Pancreas (tissue), 10 donors: ENCODE measurements at places on chromosomes 12 and 14. TPM values are rescaled to one million over a fixed set of nuclear protein-coding genes. Genes with fewer than 3 reads are reported as not detected.

DNA sequence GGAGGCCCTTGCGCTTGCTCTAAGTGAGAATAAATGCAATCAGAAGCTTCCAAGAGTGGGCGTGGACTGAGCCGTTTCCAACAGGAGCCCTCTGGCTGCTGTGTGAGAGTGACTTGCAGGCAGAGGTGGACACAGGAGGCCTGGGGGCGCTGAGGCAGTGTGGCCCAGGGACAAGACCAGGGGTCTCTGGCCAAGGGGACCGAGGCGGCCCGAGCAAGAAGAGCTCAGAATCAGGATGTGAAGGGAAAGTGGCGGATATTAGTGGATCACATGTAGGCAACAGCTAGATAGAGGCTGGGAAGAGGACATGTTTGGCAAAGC, 8.6 kb downstream of the RIMBP2 start:
- DNase-seq: peak; percentile 35

DNA sequence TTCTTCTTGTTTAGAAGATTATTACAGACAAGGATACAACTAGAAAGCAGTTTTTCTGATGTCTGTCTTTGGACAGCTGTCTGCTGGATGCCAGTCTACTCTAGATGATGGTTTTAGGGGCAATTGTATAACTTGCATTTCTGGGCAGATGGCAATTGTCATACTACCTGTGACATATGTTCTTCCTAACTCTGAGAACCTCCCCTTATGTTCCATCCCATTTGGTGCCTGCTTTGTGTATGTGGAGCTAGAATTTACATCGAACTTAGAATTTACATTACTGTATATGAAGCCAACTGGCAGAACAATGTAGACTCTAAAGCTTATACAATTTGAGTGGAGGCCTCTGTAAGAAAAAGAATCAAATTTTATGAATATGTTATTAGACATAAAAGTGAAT, 430.2 kb upstream of the SEL1L start:
- no peak for DNase-seq

- no peak for DNase-seq
These were observed 3.8 kb downstream of the FAIM2 start for GRCh38 chr12:49899921-49900320.

DNA sequence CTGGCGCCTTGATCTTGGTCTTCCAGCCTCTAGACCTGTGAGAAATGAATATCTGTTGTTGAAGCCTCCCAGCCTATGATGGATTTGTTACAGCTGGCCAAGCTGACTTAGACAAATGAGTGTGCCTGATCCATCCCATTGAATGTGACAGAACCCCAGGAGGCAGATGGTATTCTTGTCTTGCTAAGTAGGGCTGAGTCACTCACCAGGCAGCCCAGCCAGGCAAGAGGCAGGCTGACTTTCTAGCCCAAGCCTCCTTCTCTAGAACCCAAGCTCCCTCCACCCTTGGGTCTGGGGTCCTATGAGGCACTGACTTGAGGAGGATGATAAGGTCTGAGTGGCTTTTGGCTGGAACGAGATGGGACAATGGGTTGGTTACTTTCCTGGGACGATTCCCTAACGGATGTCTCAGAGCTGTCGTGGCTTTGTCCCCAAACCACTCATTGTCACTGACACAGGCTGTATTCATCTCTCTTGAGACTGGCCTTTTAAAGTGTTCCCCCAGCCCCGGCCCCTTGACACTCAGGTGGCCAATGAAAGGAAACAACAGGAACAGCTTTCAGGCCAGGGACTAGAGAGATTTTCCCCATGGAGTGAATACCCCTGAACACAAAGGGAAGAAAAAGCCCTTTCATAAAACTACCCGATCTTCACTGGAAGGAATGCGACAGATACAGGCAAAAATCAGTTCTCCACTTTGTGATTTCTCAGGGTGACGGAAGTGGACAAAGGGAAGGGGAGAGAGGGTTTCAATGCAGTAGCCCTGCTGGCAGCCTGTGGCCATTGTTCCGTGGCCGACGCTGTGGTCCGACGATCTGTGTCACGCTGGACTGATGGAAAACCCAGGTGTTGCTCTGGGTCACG, 264.2 kb downstream of the AACS start:
- no peak for DNase-seq

GRCh38 chr14:23364164-23365035, 572 bp downstream of the EFS start:
- no peak for DNase-seq

GRCh38 chr12:65740506-65740872, 83.8 kb upstream of the HMGA2 start:
- DNase-seq: no peak

DNA sequence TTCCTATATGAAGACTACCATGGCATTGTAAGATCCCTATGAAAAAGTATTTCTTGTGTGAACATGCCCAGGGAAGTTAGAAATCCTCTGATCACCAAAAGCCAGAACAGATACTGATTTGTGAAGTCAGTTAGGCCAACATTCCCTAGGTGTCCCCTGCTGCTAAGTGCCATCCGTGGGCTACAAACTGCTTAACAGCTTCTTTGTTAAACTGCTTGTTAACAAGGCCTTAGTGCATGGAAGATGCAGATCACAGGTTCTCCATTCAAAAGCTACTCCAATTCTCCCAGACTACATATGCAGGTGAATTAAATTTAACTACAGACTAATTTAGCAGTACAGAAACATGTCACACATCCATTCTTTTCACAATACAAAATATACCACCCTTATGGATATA, 108.2 kb downstream of the PRICKLE1 start:
- no peak for DNase-seq

- DNase-seq: no peak
These were observed 75.3 kb downstream of the ACACB start for GRCh38 chr12:109191621-109192250.

DNA sequence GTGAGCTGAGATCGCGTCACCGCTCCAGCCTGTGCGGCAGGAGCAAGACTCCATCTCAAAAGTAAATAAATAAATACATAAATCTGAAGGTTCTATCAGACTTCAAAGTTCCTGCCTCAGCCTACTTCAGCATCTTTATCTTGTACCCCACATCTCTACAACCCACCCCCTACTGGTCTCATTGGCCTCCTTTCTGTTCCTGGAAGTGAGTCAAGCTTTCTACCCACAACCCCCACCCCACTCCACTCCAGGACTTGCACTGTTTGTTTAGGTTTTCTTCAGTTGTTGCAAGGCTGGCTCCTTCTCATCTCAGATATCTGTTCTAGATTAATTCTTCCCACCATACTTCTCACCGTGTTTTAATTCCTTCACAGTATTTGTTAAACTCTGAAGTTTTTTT, 714 bp upstream of the PSMC6 start:
- DNase-seq: no peak

GRCh38 chr12:96249196-96250118, 55.3 kb downstream of the ELK3 start:
- no peak for DNase-seq

DNA sequence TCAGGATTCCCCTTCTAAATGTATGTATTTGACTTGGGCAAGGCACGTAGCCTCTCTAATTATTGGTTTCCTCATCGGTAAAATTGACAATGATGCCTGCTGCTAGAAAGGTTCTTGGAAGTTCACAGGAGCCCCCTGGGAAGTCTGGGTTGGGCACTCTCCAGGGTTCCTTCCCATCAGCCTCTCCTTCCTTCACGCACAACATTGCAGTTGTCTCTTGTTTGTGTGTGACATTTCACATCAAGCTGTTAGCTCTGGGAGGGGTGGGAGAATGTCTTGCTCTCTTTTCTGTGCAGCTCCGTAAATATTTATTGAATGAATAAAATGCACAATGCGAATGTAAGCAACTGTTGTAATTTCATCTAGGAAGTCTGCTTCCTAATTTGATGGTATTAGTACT, 153.2 kb upstream of the PRICKLE1 start:
- DNase-seq: no peak

DNA sequence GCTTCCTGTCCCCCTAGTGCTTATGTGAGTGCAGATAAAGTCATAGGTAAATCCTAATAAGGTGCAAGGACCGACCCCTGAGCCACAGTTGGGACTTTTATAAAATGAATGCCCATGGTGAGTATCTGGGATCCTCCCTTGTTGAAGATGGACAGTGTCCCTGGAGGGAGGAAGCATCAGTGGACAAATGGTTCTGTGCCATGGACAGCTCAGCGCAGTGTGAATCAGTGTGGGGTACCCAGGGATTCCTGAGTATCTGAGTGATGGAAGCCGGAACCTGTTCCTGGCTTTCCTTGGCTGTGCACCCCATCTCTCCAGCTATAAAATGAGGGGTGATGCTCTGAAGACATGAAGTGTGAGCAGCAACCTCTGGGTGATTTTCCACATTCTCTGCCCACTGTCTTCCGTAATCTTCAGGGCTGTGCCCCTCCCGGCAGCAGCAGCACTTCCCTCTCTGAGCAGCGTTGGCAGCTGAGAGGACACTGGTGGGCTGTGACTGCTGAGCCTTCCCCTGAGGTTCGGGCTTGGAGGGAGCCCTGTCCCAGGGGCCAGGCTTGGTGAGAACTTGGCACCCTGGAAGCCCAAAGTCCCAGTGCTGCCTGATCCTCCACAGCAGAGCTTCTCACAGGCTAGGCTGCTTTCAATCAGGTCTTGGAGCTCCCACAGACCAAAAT, 25.0 kb downstream of the VCPKMT start:
- no peak for DNase-seq

GRCh38 chr12:124566997-124567672, at the start of gene NCOR2:
TSS of gene NCOR2 (minus strand) at chr12:124567612. CDS start at chr12:124495251, 72,361 bp downstream.
- DNase-seq: no peak

DNA sequence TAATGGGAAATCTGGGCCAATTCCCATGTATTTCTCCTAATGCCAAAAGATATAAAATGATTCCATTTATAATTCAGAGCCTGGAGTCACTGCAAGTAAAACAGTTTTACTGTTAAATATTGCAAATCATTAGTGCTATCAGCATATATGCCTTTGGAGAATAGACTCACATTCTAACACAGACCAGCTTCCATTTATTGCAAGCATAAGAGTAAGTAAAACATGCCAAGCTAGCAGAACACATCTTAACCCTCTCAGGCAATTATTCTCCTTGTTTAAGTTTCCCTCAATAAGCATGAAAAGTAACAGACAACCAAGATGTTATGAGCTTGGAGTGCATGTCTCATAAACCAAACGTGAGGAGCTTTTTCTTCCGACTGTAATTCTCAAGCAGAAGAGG, 173.9 kb upstream of the GRIP1 start:
- DNase-seq: no peak

Gene ZNF605
- 5.2 TPM for total RNA-seq

Gene MYO1A
- total RNA-seq: not detected

Gene MYF6
- total RNA-seq: not detected

Gene TMTC2
- 6.3 TPM for total RNA-seq

Gene HOXC12
- total RNA-seq: not detected

Gene TMEM30B
- total RNA-seq: 17.3 TPM

Gene KRT3
- not detected for total RNA-seq
